ENCODE measurements at places on chromosomes 3 and 15.

GRCh38 chr15:76837474-76837873 is 67.7 kb downstream of the SCAPER start:
- no peak for DNase-seq

GRCh38 chr3:45980229-45980813 is 15.3 kb downstream of the FYCO1 start:
- DNase-seq = no peak

DNA sequence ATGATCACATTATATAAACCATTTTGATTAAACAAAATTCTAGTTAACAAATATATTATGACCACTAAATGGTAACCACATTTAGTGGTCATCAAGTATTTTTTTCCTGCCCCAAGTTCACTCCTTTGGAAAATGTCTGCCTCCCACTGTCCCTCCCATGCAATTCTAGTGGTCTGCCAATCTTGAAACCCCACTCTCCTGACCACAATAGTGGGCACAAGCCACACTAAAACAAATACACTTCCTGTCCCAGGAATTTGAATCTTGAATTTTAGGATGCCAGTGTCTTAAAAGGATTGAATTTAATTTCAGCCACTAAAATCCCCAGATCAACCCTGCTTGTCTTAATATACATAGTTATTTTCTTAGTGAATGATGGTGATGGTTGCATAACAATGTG is 14.0 kb upstream of the GPR156 start:
- no peak for DNase-seq

DNA sequence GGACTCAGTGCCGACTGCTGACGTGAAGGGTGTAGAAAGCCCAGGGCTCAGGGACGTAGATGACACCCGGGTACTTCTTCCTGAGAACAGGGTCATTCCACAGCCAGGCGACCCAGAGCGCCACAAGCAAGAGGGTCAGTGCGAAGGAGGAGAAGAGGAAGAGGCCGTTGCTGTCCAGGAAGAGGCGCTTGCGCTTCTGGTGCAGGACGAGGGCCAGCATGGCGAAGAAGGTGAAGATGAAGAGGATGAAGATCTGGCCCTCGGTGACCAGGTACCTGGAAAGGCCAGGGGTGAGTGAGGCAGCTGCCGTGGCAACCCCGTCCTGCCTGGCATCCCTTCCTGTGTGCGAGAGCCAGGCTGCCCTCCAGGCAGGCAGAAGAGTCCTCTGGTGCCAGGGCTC is 3.0 kb upstream of the CALML4 start:
- DNase-seq = no peak

DNA sequence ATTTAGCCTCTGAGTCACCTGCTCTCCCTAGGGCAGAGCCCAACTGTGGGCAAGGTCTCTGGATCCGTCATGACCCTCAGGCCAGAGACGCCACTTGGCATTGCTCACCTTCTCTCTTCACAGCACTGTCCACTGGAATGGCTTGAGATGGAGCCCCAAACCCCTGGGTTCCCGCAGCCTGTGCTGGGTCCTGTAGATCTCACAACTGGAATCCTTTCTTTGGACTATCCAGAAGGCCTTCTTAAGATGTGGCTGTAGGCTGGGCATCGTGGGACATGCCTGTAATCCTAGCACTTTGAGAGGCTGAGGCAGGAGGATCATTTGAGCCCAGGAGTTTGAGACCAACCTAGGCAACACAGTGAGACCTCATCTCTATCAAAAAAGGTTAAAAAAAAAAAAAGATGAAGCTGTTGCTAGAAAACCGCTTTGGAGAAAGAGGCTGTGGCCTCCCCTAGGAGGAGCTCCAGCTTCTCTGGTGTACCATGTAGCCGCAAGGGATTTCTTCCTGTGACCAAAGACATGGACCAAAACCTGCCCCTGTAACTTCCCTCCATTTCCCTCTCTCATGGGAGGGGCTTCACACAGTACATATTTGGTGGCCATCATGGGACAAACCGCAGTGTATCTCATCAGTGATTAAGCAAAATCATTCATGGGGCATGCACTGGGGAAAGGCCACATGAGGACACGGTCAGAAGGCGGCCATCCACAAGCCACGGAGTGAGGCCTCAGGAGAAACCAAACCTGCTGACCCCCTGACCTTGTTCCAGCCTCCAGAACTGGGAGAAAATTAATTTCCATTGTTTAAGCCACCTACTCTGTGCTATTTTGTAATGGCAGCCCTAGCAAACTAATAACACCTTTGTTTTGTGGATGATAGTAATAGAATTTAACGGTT is 23.3 kb upstream of the BUB1B start:
- no peak for DNase-seq

DNA sequence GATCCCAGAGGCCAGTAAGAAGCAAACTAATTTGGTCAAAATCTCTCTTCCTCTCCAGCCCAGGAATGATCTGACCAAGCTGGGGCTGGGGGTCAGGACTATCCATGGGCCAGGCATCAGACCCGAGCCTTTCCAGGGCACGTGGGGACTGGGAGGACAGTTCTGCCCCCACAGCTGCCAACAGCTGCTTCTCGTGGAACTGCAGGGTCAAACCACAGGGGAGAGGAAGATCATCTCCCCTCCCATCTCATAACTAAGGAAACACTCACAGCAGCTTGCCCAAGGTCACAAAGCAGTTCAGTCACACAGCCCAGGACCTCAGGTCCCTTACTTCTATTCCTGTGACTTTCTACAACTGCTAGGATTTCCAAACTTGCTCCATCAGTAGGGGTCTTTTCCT is 47.1 kb downstream of the DAPK2 start:
- no peak for DNase-seq

- DNase-seq = no peak
These were observed 10.2 kb downstream of the CDCP1 start for GRCh38 chr3:45135959-45136358.

DNA sequence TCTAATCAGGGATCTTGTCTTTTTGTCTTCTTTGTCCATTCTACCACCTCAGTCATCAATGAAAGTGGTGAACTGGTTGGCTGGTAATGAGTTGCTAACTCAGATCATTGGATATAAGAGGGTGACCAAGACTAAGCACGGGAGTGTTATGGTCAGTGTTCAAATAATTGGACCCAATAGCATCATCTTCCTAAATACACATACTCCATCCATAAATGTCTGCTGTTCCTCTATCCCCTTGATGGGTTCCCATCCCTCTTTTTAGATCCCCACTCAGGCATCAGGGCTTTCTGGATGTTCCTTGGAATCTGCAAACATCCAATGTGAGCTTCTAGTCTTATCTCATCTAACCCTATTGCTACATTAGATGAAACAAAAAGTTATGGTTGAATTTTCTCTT is 3.5 kb downstream of the SEMA5B start:
- DNase-seq = no peak

- DNase-seq = no peak
These were observed 135.7 kb upstream of the SLC7A14 start for GRCh38 chr3:170721563-170721962.

- no peak for DNase-seq
These were observed 66.9 kb downstream of the NMNAT3 start for GRCh38 chr3:139610886-139611285.

GRCh38 chr15:73357999-73358665 is 10.6 kb downstream of the HCN4 start:
- DNase-seq = no peak

GRCh38 chr3:152957491-152957890 is 122.6 kb downstream of the P2RY1 start:
- DNase-seq = no peak

DNA sequence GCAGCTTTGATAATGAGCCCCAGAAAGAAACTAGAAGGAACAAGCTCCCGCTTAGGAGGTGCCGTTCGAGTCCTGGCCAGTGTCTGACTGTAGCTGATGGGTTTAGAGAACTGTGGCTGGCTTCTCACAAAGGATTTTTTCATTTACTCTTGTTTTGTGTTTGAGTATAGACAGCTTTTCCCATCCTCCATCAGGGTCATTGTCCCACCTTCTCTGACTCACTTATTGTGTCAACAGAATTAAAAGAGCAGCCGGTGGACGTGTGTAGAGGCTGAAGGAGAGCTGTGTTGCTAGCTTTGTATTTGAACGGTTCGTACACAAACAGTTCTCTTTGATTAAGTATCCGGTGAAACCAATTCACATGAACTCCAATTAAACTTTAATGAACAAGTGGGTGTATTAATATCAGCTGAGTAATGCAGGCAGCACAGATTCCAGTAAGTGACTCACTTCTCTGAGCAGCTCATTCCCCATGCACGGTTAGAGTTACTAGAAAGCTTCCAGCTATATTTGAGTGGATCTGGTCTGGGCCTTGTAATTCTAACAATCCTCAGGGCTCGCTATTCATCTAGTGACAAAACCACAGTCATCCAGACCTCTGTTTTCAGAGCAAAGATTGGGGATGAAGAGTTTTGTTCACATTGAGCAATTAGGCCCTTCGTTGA is 141.0 kb downstream of the LPP start:
- peak; percentile 84 for DNase-seq

- DNase-seq = peak; percentile 75
These were observed 50.3 kb downstream of the LHFPL4 start for GRCh38 chr3:9503283-9503682.

- no peak for DNase-seq
These were observed 263.5 kb downstream of the CNTN4 start for GRCh38 chr3:2362122-2362521.

GRCh38 chr15:70316059-70316600 is 218.4 kb upstream of the TLE3 start:
- DNase-seq = no peak

GRCh38 chr15:63462088-63462487 is 42.3 kb upstream of the USP3 start:
- no peak for DNase-seq

DNA sequence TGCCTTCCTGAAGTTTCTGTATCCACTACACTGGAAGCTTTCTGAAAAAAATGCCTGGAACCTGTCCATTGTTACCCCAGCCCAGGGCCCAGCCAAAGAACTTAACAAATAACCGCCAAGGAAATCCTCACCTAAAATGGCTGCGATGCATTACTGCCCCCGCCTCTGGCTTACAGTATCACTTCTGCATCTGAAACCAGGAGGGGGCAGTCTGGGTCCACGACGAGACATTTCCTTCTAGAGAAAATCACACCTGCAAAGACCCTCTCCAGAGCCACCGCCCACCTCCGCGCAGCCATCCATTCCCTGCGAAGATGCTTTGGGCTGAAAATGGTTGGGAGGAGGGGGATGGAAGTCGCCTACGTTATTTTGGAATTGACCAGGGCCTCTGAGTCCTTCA is 22.4 kb upstream of the CELF6 start:
- no peak for DNase-seq

- peak; percentile 74 for DNase-seq
These were observed 74.4 kb downstream of the MOBP start for GRCh38 chr3:39541917-39542329.

DNA sequence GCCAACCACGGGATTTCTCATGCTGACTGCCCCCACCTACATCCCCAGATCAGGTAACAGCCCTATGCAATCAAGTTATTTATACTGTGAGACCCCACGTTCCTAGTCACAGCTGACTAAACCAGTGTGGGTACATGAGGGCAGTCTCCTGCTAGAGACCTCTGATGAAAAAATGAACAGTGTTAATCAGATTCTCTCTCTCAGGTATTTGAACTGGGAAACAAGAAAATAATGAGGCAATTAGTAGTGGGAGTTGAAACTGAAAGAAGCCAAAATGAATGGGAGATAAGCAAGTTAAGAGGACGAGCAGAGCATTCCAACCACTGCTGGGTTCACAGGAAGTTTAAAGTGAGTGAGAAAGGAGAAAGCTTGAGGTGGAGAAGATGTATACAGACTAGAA is 98.5 kb upstream of the MYO5C start:
- no peak for DNase-seq

GRCh38 chr3:53496984-53497383 is 2.6 kb downstream of the CACNA1D start:
- DNase-seq = no peak

- no peak for DNase-seq
These were observed 84.9 kb upstream of the LRRFIP2 start for GRCh38 chr3:37259291-37259690.

DNA sequence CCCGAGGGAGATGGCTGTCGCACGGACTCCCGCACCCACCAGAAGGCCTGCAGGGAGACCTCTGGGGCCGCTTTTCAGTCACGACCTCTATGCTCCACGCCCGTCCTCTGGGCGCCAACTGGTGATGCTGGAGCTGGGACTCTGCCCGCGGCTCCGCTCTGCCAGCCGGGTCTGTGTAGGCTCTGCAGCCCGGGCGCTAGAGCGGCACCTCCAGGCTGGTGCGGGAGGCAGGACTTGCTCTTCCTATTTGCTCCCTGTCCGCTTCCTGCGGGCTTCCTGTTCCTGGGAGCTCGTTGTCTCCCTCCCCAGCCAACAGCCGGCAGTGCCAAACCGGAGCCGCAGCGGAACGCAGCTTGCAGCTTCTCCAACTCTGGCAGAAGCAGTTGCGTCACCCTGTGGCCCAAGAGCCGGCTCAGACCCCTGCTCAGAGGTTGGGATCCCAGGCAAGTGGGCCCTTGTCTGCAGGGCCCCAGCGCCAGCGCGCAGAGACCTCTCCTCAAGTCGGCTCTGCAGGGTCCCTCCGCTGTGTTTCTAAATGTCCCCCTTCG is 285.9 kb downstream of the XXYLT1 start:
- DNase-seq = peak; percentile 23

DNA sequence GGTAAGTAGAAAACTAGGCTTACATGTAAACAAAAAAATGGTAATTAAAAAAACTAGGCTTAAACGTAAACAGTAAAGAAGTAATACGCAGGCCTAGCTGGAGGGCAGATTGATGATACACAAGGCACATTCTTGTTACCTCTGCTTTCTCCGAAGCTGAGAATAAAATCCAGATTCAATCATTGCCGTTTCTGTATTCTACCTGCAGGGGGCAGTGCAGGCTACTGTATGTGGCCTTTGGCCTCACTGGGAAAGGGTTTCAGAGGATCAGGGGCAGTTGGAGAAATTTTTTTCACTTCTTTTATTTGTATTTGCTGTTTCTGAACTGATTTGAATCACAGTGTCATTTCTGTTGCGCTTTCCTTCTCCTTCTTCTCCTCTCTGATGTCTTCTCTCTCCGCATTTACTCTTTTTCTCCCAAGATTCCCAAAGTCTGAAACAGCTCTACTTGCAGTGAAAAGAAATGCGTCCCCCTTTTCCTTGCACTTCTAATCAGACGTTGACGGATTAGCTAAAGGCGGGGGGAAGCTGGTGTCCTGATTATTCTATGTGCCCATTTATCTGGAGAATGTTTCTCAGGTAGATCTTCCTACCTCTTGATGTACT is 67.1 kb upstream of the MCTP2 start:
- DNase-seq = peak; percentile 1

DNA sequence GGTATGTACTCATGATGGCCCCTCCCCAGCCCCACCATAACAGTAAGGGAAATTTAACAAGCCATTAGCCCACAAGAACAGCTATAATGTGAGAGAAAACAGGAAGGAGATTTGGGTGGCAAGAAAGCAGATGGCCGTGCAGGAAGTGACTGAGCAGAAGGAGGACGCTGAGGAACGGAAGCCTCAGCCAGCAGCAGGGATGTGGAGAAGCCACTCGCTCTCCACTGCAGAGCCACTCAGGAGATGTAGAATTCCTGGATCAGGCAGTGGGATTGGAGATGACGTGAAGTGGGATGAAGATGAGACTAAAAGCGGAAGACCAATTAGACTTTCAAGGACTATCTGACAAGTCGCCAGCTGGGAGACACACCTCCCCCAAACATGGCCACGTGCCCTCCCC is 31.2 kb downstream of the PRR23E start:
- DNase-seq = no peak
